Activated CD4-positive, CD25-positive, alpha-beta regulatory T cell treated with anti-CD3 and anti-CD28 coated beads, Interleukin-2, amount 50 U/mL, for 72 hours (primary cell): ENCODE measurements at places on chromosomes 3 and 15.

GRCh38 chr3:108271626-108272025 lies 24.7 kb upstream of the HHLA2 start:
- no peak for DNase-seq

DNA sequence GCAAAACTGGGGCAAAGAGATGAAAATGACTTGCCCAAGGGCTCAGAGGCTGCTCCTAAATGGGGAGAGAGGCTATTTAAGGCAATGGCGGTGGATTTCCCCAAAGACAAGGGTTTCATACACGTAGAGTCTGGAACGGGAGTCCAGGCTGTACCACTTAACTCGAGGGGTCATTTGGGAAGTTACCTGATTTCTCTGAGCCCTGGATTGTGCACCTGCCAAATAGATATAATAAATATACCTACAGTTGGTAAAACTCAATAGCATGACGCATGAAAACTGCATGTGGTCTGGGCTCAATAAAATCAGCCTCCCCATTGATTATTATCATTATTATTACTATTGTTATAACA lies 1.3 kb upstream of the ITPR1 start:
- DNase-seq: no peak

GRCh38 chr3:131922356-131922755 lies 112.5 kb downstream of the CPNE4 start:
- DNase-seq: no peak

- no peak for DNase-seq
Observed at GRCh38 chr3:39540162-39540921, 72.9 kb downstream of the MOBP start.

DNA sequence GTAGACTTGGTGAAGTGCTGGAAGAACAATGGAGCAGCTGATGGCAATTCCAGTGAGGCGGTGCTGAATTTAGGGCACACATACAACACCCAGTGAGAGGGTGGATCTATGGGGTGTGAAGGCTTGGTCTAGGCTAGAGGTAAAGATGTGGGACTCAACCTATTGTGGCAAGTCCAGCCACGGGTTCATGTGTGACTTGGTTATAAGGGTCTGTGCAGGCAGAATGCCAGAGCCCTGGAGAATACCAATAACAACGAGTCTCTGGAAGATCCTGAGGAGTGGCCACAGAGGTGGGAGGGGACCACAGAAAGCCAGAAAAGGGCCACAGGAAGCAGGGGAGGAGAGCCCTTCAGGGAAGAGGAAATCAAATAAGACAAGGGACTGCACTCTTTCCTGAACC lies 55.0 kb downstream of the VGLL4 start:
- DNase-seq: no peak

DNA sequence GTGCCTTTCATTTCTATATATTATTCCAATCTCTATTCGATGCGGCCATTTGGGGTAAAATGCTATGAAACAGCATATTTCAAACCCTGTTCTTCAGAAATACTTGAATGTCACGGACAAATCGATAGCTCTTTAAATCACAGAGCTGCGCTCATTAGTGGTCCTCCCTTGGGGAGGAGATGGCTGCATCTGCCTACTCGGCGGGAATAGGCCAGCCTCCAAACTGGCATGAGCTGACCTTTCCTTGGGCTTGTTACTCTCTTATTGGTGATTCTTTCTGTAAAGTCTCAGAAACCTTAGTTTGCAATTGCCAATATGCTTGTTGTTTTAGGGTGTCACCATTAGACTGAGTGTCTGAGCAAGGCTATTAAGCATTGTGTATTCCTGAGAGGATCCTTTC lies 120.9 kb downstream of the BDH1 start:
- no peak for DNase-seq

- DNase-seq: no peak
Observed at GRCh38 chr15:35697549-35698299, 151.8 kb upstream of the DPH6 start.

GRCh38 chr15:71223516-71223915 lies 108.2 kb downstream of the THSD4 start:
- no peak for DNase-seq

DNA sequence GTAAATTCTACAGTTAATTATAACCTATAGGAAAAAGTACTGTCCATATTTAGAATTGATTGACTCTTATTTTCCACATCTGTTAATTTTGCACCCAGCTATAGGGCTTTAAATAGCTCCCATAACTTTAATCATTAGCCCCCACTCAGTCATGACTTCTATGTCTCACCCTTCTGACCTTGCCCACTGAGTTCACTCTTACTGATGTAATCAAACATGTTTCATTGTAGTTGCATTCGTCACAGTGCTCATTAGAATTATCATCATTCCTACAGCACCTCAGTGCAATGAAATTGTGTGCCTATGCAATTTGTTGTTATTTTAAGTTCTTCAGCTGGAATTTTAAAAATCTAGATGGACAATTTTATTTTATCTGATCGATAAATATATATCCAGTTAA lies 151.4 kb downstream of the TIGIT start:
- no peak for DNase-seq
